Activated CD4-positive, alpha-beta T cell treated with anti-CD3 and anti-CD28 coated beads, Interleukin-2, amount 50 U/mL, for 1 hour (primary cell): ENCODE measurements at places on chromosomes 11 and 22.
A peak's percentile ranks its signal among the peaks of the same experiment; 100 is the strongest.

DNA sequence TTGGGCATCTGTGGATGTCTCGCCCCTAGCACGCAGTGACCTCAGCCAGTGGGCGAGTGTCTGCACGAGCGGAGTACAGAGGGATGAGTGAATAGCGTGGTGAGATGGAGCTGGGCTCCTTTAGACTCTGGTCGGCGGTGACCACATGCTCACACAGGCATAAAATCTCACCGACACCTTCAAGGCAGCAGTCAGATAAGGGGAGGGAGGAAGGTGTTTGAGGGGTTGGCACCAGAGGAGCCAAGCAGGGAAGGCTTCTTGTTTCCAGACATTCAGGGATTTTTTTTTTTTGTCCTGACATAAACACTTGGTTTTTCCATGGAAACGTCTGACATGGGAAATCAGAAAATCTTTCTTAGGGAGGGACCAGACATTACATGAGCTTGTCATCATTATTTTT lies 35.8 kb downstream of the GRIK4 start:
- no peak for DNase-seq

DNA sequence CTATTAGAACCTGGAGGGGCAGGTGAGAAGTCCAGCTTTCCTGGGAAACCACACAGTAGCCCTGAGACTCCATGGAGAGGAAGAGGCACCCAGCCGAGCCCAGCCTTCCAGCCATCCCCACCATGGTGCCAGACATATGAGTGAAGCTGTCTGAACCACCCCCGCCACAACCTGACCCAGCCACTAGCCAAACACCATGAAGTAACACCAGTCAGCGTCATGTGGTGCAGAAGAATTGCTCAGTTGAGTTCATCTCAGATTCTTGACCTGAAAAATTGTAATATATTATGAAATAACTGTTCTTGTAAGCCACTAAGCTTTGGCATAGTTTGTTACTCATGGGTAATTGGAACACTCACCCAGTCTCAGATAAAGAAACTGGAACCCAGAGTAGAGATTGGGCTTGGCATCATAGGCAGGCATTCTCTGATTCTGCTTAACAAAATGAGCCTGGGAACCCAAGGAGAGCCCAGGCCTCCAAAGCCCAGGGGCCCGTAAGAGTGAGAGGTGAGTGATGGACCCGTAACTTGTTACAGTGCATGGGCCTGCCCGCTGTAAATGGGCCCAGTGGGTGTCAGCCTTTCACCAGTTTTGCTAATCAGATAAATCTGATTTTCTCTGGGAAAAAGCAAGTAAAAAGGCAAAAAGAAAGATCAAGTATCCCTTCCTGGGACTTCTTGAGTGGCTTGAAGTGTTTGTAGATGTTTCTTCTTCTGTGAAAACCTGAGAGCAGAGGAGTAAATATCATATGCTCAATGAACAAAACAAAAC lies 305.5 kb downstream of the DDX10 start:
- DNase-seq: no peak

DNA sequence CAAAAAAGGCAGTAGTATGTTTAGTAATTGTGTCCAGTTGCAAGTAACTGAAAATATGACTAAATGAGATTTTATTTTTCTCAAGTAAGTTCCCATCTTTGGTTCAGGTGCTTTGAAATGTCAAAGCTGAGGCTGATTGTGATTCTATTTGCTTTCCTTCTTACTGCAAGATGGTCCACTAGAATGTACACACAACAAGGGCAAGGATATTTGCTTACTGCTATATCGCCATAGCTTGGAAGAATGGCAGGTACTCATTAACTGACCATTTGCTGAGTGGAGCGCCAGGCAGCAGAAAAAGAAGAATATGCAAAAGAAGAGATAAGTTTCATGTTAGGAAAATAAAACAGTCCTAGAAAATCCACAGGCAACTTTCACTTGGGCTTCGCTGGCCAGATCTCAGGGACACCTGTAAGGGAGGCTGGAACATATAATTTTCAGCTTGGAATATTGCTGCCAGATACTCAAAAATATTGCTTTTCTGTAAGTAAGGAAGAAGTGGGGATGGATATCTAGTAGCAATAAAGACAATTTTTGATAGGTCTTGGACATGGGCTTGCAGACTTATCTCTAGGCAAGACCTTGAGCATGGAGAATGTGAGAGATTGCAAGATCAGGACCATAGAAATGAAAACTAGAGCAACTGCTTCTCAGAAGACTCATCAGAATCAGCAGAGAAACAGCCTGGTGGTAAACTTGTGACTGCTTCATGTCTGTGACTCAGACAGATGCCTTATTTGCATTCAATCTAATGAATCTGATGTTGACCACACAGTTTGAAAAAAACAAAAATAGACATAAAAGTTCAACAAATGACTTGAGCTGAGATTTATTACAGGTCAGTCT lies 44.8 kb upstream of the OR9Q1 start:
- DNase-seq: no peak

DNA sequence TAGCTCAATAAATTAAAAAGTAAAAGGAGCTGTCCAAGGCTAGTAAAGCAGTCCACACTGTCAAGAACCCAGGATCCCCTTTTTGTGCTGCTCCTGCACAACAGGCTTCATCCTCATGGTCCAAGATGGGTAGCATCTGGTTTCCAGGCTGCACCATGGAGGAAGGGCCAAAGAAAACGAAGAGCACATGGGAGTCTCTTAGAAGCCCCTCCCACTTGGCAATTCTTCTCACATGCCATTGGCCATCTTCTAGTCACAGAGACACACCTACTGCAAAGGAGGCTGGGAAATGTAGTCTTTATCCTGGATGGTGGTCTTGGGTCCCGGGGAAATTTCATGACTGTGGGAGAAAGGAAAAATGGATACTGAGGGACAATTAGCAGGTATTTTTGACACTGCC lies 37.8 kb downstream of the PRR5L start:
- DNase-seq: no peak

GRCh38 chr22:31630331-31631329 lies 31.4 kb downstream of the PISD start:
- DNase-seq: peak; percentile 81

DNA sequence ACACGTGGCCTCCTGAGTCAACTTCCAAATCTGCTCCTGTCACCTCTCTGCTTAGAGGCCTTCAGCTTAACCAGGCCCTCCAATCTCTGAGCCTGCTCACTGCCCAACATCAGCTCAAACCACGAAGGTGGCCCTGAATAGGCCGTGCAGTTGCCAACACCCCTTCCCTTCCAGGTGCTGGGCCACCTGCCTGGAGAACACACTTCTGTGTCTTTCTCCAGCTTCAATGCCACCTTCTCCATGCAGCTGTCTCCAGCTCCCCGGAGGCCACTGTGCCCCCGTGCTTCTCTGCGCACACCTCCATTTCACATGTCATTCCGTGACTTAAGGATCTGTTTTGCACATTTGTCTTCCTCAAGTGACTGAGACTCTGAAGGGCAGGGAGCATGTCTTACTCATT lies 5.3 kb downstream of the RELA start:
- DNase-seq: no peak

DNA sequence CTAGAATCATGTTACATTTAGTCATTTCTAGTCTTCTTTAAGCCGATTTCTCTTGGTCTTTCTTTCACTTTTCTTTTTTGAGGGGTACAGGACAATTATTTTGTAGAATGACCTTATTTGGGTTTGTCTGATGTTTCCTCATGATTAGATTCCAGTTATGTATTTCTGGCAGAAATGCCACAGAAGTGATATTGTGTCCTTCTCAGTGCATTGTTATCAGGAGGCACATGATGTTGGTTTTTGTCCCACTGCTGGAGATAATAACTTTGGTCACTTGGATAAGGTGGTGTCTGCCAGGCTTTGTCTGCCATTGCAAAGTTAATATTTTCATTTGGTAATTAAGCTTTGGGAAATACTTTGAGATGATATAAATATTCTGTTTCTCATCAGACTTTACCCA lies 100.3 kb downstream of the RRM1 start:
- no peak for DNase-seq

- no peak for DNase-seq
Measured at GRCh38 chr11:46469926-46470325, 78.3 kb upstream of the CHRM4 start.

GRCh38 chr11:42462558-42463310 lies 849.1 kb upstream of the API5 start:
- no peak for DNase-seq

DNA sequence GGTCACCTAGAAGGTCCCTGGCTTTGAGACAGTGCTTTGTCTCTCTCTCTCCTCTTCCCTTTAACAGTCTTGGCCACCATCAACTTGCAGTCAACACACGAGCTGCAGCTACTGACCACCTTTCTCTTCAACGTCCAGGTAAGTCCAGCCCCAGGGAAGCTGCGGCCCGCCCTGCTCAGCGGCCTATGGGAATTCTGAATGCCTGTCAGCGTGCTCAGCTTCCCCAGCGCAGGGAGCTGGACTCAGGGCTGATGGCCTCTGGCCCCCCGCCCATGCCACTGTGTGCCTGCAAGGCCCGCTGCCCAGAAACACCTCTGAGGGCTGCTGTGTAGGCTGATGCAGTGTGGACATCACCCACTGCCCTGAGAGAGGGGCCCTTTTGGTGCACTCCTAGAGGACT lies 32.5 kb downstream of the GLB1L2 start:
- no peak for DNase-seq

GRCh38 chr11:122273476-122274191 lies 157.6 kb upstream of the BLID start:
- DNase-seq: no peak

GRCh38 chr11:3088806-3089205 lies 31.6 kb upstream of the CARS1 start:
- no peak for DNase-seq

DNA sequence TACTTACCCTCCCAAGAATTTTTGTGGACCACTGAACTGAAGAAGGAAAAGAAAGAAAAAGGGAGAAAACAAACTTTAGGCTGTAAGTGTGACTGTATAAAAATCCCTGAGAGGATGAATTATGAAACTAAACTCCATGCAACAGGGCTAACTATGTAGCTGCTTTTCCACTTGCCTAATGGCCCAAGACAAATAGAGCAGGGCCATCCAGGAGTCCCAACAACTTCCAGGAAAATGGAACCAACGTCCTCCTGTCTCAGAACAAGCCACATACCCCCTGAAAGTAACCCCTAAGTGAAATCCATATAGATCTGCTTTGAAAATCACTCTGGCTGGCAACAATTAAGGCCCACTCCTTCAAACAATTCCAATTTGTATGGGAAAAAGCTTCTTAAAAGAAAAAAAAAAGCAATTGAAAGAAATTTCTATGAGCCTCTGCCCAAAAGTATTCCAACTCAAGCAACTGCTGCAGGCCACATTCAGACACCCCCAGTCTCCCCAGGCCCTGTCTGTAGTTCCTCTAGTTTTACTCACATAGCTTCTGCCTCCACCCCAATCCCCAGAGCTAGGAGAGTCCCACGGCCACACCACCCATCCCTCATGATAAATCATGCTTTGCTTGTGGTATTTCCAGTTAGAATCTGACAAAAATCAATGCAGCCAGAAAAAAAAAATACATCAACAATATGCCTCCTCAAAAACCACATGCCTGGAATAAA lies 12.7 kb downstream of the RBFOX2 start:
- DNase-seq: no peak

DNA sequence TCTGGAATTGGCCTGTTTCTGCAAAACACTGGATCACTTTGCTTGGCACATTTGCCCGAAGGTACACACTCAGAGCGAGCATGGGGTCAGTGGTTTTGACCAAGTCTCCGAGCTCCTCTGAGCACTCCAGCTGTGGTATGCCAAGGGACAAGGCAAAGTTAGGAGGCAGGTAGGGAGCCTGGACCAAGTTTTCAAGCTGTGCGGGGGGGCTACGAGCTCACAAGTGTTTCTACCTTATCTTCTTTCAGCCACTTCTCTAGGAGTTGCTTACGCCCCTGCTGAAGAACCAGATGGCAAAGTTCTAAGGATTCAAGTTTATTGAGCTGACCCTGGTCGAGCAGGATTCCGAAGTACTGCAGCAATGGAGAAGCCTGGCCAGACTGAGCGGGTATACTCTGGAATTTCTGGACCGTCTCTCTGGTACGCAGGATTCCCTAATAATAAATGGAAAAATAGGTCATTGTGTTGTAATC lies 54.7 kb upstream of the SLC25A1 start:
- no peak for DNase-seq

- no peak for DNase-seq
Measured at GRCh38 chr22:46483353-46483752, 54.1 kb downstream of the CELSR1 start.

GRCh38 chr11:67120456-67120855 lies 1.4 kb downstream of the KDM2A start:
- DNase-seq: no peak

DNA sequence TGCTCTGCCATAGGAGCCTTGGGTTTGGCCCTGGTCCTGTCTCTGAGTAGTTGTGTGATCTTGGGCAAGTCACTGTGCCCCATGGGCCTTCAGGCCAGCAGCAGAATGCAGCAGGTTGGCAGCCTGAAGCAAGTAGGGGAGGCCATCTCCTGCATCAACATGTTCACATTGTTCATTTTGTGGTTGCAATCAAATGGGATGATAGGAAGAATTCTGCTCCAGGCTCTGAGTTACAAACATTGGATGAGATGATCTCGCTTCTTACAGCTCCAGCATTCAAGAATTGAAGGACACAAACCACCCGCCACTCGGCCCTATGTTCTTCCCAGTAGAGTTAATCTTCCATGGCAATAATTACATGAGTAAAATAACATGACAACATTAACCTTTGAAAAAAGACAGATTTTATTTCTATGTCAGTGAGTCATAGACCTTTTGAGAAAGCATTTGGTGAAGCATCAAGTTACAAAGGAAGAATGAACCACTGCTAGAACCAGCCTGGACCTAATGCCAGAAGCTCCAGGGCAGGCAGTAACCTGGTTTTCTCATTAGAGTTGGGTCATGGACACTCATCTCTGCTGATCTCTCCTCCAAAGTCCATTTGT lies 308.3 kb upstream of the NCAM1 start:
- DNase-seq: no peak

DNA sequence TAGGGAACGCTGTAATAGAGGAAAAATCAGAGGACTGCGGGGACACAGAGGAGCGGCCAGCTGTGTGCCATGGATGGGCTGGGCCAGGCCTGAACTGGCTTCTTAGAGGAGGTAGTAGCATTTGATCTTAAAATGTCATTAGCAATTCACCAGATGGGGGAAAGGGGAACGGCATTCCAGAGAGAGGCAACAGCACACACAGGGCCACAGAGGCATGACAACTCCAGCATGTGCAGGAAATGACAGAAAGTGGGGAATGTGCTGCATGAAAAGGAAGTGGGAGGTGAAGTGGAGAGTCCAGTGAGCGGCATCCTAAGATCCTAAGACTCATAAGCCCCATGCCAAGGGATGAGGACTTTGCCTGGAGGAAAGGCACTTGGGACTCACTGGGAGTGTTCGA lies 69.0 kb downstream of the UBASH3B start:
- no peak for DNase-seq

DNA sequence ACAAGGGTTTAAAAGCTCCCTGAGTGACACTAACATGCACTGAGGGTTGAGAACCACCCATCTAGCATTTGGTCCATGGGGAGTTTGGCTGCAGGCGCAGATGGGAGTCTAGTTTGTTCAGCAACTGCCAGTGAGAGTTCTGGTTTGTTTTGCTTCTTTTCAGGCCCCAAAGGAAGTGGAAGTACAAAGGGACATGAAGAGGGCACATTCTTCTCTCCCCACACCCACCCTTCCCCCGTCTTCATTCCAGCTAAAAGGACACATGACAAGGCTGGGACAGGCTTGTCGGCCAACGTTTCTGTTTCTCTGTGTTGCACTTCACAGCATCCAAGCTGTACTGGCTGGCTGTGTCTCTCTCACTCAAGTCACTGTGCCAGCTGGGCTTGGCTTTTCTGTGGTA lies 8.2 kb upstream of the ENDOD1 start:
- DNase-seq: no peak
